ENCODE measurements at places on chromosomes 3 and 15.

DNA sequence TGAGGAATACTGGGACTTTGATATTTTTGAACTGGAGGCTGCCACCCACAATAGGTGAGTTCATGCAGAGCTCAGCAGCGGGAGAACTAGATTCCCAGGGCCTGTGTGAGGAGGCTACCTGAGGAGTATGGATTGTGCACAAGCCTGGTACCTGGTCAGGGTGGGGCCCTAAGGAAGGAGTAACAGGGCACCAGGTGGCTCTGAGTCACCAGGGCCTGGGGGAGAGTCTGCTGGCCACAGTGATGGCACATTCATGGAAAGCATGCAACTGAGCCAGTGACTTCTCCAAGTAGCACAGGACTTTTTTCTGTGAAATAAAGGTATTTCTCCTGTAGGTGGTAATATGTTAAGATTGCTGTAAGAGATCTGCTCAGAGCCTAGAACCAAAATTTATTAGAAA, 134.4 kb downstream of the PDE8A start:
- DNase-seq = no peak

- DNase-seq = peak; percentile 67
Measured at GRCh38 chr15:57440799-57441198, 64.5 kb downstream of the CGNL1 start.

DNA sequence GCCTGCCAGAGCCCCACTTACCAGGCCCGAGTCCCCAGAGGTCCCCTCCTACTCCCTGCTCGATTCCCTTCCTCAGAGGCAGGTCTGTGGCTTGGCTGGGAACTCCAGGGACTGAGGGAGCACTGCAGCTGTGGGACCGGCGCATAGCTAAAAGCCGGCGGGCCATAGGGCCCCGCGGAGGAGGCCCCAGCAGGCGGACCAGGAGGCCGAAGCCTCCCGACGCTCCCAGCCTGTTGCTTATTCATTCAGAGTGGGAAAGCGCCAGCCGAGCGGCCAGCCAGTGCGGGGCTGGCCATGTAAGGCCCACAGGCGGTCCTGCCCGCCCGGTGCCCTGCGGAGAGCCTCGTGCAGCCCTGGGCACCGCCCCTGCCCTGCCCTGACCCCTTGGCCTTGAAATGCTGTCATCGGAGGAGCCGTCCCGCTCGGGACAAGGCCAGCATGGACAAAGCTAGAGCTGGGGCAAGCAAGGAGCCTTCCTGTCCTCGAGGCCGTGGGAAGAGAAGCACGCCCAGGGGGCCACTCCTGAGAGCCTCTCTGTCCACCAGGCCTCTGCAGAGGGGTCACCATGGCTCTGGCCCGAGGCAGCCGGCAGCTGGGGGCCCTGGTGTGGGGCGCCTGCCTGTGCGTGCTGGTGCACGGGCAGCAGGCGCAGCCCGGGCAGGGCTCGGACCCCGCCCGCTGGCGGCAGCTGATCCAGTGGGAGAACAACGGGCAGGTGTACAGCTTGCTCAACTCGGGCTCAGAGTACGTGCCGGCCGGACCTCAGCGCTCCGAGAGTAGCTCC, at the start of gene LOXL1:
TSS of gene LOXL1 (plus strand) at position 244 of the 784 bp plus-strand sequence. CDS start at position 566, 322 bp downstream.
- peak; percentile 84 for DNase-seq

DNA sequence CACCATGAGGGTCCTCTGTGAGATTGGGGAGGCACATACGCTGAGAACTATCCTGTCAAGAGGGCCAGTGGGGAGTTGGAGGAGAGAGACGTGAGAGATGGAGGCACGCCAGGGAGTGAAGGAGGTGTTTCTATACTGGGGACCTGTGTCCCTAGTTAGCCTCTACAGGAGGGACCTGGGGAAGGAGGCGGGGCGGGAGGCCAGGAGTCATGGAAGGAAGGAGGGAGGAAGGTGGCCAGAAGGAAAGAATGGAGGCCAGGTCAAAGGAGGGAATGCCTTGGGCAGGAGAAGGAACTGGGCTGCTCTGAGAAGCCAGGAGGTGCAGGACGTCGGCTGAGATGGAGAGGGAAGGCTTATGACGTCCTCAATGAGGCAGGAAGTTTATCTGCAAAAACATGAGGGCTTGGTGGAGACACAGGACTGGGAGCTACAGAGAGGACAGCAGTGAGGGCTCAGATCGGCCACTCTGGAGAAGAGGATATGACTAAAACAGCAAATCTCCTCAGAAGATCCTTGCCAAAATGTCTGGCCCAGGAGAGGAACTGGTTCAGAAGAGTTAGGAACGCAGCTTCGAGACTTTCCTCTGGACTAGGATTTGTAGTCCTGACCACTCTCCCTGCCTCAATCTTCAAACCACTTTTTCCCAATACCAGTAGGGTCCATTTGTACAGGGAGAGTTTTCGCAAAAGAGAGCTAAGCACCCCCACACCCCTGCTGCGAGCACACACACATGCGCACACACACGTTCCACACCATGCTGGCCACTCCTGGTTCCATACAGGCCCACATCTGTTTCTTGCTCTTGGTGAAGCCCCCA, 59.9 kb downstream of the ADCY5 start:
- DNase-seq = peak; percentile 22

DNA sequence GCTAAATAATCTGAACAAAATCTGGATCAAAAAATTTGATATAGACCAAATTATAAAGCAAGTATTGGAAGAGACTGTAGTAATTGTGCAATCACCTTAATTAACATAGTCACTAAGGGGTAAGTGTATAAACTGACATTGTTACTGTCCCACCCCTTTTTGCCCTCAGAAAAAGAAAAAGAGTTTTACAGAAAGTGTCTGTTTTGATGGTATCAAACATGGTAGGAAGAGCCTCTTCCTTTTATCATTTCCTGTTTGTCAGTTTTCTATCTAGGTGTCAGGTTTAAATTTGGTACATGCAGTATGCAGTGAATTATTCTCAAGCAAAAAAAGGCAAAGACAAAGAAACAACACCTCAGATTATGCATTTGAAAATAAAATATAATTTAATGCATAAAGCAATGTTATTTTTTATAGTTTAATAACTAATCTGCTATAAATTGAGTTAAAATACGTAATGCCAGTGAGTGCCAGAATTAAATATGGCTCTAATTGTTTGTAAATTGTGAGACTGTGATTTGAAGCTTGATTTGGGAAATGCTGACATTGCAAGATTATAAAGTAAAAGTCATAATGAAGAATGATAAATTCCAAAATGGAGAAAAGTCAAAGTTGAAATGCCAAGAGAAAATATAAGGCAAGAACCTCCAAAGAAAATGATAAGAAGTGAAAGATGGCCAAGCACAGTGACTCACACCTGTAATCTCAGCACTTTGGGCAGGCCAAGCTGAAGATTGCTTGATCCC, 30.3 kb upstream of the CMC1 start:
- DNase-seq = no peak

GRCh38 chr3:43908456-43908855, 217.7 kb downstream of the ABHD5 start:
- DNase-seq = no peak

DNA sequence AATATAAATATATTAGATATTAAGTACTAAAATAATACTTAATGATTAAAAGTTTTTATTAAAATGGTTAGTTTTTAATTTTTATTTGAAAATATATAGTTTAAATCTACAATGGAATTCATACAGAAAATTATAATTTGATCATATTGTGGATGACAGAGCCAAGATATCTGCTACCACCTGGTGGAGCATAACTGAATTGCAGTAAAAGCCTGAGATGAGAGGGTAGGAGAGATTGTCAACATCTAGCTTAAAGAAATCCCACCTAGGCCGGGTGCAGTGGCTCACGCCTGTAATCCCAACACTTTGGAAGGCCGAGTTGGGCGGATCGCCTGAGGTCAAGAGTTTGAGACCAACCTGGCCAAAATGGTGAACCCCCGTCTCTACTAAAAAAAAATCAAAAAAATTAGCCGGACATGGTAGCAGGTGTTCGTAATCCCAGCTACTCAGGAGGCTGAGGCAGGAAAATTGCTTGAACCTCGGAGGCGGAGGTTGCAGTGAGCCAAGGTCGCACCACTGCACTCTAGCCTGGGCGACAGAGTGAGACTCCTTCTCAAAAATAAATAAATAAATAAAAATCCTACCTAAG, 25.1 kb upstream of the CSTA start:
- no peak for DNase-seq

DNA sequence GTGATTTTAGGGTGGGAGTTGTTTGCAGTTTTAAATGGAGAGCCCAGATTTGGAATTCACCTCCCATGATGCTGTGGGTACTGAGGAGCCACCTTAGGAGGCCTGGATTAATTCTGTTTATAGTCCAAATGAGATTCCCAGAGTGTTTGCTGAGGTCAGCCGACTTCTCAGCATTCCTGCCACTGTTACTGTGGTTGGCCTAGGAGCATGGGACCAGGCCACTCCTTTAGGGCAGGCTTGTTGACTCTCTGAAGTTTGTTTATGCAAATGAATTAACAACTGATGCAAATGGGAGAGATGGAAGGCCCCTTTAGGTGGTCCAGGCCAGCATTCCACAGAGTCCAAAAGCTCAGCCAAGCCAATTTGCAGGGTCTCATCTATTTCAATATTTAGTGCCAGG, 46.1 kb downstream of the CACNA2D3 start:
- no peak for DNase-seq

- DNase-seq = no peak
Measured at GRCh38 chr15:81724536-81724935, 321.3 kb downstream of the MEX3B start.

- no peak for DNase-seq
Measured at GRCh38 chr3:138351916-138352550, 3.7 kb downstream of the MRAS start.

DNA sequence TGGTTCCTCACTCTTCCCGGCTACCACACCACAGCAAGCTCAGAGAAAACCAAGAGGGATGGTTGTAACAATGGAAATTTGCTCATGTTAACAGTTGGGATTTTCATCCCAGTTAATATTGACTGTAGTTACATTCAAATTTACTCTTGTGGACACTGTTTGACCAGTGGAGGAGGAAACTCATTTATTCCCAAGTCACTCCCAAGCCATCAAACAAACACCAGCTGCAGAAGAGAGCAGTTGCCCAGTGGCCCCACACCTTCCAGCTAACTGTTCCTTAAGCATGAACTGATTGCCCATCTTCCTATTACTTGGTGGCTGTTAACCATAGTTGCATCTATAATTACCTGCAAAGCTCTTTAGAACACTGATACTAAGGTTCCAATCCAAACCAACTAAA, 24.1 kb upstream of the MECOM start:
- DNase-seq = no peak

GRCh38 chr3:189570916-189571315, 60.3 kb upstream of the TP63 start:
- no peak for DNase-seq

GRCh38 chr3:4565809-4566501, 72.8 kb downstream of the ITPR1 start:
- DNase-seq = no peak

Data from cardiac muscle cell (in vitro differentiated cells and primary cell).